ENCODE measurements at places on chromosomes 4 and X.

DNA sequence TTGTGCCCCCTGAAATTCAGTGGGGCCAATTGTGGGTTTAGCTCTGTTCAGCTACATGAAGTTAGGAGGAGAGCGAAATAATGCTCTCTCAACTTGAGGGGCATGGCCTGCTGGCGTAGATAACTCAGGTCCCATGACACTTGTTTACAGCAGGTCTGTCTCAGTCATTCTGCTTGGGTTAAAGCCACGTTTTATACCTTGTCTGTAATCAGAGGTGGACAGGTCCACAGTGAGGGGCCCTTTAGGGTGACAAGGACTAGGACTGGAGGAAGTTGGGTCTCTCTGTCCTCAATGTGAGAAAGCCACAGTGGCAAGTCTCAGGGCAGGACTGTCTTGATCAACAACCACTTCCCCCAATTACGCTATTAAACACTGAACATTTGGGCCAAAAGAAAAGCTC is 49.0 kb downstream of the PDHA1 start:
- no peak for DNase-seq

DNA sequence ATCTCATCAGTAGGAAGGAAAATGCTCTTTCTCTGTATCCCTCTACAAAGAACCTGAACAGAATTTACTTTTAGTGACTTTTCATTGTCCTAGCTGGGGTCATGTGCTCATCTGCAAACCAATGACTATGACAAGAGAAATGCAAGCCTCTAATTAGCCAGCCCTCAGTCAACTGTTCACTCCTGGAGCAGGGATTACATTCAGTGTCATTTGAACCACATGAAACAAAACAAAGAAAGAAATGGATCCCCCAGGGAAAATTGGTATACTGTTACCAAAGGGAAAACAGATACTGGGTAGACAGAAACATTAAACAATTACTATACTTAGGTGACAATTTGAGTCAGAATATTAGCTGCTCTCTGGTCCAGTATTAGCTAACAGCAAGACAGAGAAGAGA is 173.6 kb downstream of the RCHY1 start:
- DNase-seq: no peak

DNA sequence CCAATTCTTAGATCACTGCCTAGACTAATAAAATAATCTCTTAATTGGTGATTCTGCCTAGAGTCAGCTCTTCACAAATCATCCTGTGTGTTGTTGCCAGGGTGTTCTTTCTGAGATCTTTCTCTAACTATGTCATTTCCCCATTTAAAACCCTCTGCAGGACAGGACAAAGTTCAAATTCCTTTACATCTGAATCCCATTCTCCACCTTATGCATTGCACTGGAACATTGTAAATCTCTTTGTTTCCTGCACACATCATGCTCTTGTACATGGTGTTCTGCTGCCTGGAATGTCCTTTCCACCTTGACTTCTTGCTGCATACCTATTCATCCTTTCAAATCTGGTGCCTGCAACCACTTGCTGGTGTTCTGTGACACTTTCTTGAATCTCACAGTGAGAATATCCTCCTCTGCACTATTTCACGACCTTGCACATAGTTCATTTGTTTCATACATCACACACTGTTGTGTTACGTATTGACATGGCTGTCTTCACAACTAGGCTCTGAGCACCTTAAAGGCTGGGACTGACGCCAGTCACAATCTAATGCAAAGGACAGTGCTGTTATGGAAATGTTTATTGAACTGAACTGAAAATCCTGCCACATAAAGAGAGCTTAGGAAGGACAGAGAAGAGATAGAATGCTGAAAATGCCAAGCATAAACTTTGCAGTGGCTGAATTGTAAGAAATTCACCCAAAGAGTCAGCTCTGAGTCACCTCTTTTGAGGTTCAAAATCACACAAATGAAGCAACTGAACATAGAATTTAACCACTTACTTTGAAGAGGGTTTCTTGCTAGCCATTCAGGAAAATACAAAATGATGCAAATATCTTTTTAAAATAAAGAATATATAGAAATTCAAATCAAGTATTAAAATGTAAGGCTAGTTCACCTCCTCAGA is 26.4 kb upstream of the SMIM14 start:
- no peak for DNase-seq

GRCh38 chr4:64539234-64539849 is 130.1 kb upstream of the TECRL start:
- DNase-seq: no peak

DNA sequence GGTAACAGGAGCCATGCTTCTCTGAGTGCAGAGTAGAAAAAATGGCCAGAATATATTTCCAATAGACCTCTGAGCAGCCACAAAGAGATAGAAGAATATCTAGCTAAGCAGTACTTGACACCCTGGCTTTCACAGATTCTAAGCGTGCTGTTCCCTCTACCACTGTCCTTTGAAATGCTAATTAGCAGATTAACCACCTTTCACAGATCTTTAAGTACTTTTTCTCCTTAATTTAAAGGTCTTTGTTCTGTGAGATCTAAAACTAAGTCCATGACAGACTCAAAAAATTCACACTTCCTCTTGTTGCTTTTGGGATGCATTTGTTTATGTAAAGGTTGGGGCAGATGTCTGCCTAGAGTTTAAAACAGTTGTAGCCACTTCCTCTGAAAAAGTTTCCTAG is 28.3 kb upstream of the MAGEC2 start:
- DNase-seq: no peak

DNA sequence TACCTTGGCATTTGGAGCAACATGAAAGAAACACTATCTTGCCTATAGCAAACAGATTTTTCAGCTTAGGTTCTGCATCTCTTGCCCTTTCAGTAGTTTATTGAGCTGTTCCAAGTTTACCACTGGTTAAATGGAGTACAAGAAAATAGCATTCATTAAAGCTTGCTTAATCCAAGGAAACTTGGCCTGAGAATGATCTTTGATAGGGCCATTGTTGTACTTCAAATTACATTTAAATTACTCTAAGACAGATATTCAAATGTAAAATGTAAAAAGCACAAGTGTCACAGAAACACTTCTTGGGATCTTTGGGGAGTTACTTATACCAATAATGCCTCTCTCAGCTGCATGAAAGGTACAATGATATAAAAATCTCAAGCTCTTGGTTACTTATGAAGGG is 609.0 kb upstream of the HTR2C start:
- DNase-seq: no peak

GRCh38 chrX:136259543-136259942 is 8.3 kb upstream of the MAP7D3 start:
- no peak for DNase-seq

DNA sequence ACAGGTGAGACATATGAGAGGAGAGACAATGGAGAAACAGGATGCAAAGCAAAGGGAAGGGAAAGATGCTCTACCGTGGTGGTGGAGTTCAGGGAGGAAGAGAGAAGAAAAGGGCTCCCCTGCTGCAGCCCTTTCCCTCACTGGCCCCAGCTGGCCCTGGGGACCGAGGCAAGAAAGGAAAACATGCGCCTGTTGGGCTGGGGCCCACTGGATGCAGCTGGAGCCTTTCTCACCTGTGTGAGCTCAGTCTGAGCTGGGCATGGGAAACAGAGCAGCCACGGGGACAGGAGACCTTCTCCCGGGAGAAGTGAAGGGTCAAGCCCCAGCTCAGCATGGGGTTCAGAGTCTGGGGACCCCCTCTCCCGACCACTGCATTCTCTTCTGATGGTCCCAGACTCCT is 11.9 kb downstream of the NXF3 start:
- DNase-seq: no peak

GRCh38 chr4:38230821-38231563 is 270.8 kb downstream of the PTTG2 start:
- no peak for DNase-seq

DNA sequence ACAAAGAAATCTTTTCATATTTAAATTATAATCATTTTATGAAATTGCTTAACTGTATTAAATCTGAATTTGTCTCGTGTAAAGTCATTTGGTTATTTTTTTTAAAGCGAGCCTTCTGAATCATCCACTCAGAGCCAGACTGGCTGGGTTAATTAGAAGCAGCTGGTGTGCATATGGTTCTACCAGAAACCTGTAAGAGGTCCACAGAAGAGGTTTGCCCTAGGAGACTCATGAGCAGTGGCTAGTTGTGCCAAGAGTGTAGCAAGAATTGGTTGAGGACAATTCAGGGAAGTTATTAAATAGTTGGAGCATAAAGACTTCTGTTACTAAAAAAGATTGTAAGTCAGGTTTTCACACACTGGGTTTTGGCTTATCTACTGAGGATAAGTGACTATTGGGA is 267.4 kb downstream of the IL1RAPL2 start:
- no peak for DNase-seq

- DNase-seq: no peak
Measured at GRCh38 chr4:82515705-82516104, 46.1 kb downstream of the TMEM150C start.

- DNase-seq: no peak
Measured at GRCh38 chrX:1946974-1947373, 332.1 kb downstream of the ASMT start.

- no peak for DNase-seq
Measured at GRCh38 chr4:152352215-152352614, 183.7 kb downstream of the FBXW7 start.

GRCh38 chr4:62656006-62656405 is 1455.9 kb downstream of the ADGRL3 start:
- no peak for DNase-seq

DNA sequence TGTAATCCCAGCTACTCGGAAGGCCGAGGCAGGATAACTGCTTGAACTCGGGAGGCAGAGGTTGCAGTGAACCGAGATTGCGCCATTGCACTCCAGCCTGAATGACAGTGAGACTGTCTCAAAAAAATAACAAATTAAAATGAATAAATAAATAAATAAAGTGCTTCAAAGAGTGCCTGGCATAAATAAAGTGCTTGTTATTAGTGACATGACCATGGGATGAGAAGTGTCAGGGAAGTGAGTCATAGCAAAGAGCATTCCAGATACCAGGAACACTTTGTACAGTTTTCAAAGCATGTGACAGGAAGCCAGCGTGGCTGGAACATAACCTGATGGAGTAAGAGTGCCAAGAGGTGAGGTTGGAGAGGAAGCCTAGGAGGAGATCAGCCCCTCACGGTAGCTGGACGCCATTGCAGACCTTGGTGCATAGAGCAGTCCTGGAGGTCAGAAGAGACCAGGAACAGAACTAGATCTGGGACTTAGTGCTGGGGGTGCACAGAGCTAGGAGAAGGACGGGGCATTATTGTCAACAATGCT is 6.0 kb upstream of the WDR13 start:
- no peak for DNase-seq

- DNase-seq: no peak
Measured at GRCh38 chr4:114384629-114385028, 214.0 kb upstream of the UGT8 start.

GRCh38 chr4:14790494-14790893 is 211.8 kb upstream of the CPEB2 start:
- DNase-seq: no peak

GRCh38 chr4:91963486-91963885 is 340.3 kb upstream of the GRID2 start:
- DNase-seq: no peak

DNA sequence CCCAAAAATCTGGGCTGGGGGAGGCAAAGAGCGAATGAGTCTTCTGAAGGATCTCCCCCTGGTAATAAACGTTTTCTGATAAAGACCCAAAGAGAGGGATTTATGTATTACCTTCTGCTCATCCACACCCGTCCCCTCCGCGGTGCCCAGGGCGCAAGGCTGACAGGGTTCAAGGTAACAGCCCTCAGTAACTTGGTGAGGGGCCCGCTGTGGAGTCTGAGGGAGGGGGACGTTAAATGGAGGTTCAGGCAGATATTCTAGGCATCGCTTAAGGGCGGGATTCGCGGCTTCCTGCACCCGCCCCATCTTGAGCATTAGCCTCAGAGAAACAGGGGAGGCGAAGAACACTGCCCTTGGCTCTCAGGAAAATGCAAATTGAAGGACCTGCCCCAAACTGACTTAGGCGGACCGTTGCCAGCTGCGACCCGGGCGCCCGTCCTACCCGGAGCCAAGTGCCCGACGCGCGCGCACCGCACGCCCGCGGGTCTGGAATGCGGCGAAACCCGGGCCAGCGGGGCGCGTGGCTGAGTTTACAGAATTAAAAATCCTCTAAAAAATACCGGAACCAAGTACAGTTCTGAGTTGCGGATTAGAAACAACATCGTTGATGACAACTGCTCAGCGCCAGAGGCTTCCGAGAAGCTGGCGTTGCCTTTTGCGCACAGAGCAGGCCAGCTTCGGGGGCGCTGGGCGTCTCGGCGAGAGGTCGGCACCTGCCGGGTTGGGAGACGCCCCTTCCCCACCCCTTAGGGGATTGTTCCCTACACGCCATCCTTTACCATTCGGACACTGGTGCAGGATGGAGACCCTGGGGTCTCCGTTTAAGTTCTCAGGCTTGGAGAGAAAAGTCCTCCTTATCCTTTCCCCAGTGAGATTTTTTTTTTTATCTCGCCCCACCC is 2.8 kb downstream of the HELT start:
- peak; percentile 57 for DNase-seq

GRCh38 chr4:4439782-4440181 is 52.9 kb downstream of the NSG1 start:
- DNase-seq: no peak

- no peak for DNase-seq
Measured at GRCh38 chr4:8127051-8127826, 31.4 kb downstream of the ABLIM2 start.

GRCh38 chrX:16433021-16433420 is 216.9 kb upstream of the S100G start:
- no peak for DNase-seq

DNA sequence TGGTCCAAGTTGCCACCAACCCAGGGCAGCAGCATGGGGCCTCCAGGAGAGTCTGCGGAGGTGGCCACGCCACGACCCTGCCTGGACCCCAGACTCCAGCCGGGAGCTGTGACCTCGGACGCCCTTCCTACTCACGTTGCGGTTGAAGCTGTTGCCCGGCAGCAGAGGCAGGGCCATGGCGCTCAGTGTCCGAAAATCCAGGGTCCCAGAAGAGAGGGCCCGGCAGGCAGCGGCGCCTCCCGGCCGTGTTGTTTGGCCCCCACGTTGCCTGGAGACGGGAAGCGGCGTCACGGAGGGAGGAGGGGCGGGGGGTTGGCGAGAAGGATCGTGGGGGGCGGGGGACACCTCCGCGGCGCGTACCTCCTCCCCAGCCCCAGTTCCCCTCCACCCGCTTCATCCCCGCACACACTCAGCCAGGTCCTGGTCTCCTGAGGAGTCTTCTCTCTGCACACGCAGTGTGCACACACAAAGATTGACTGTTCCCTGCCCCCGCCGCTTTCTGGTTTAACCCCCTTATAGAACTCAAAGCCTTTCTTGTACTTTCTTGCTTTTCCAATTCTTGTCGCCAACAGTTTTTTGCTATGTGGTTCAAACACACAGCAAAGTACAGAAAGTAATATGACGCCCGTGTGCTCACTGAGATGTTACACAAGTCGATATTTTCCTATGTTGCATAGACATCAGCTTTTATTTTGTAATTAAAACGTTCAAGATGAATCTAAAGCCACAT is at the start of gene EFHC2:
Gene EFHC2 (minus strand): TSS at position 261 of the 730 bp plus-strand sequence. CDS start 84 bp downstream, at position 177.
- DNase-seq: peak; percentile 71

GRCh38 chrX:136710325-136710951 is 62.5 kb downstream of the CD40LG start:
- no peak for DNase-seq

GRCh38 chrX:45070116-45071007 is 130.3 kb downstream of the DIPK2B start:
- no peak for DNase-seq

- DNase-seq: no peak
Measured at GRCh38 chrX:70554081-70554480, 109.4 kb downstream of the DLG3 start.

GRCh38 chrX:144916785-144917184 is 330.5 kb upstream of the SPANXN1 start:
- no peak for DNase-seq

Data from activated CD8-positive, alpha-beta memory T cell treated with anti-CD3 and anti-CD28 coated beads for 24 hours (primary cell).